ENCODE measurements at places on chromosomes 3 and 15. TPM values are rescaled to one million over a fixed set of nuclear protein-coding genes. Genes with fewer than 3 reads are reported as not detected.

Gene SRGAP3
- 14.1 TPM for total RNA-seq

Gene PLSCR2
- not detected for total RNA-seq

Gene GOLGA8G
- total RNA-seq = not detected

Gene SLC7A14
- not detected for total RNA-seq

Gene KLF15
- total RNA-seq = 21.8 TPM
